ENCODE measurements at places on chromosomes 13 and 19.

DNA sequence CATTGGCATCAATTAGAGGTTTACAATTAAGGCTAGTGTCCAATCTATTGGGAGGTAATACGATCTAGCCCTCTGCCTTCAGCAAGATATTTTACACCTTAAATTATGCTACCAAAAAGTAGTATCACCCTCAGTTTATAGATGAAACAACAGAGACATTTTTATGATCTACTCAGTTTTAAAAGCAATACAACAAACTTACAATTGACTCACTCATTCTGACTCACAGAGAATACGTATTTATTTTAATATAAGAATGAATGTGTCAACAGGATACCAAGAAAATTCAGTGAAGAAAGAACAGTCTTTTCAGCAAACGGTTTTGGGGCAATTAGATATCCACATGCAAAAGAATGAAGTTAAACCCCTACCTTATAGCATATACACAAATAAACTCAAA lies 32.5 kb upstream of the STARD13 start:
- DNase-seq, result no peak

GRCh38 chr13:24861617-24862362 lies 97.8 kb downstream of the RNF17 start:
- DNase-seq, result no peak

GRCh38 chr13:42039457-42039945 lies 8.9 kb upstream of the DGKH start:
- DNase-seq, result no peak

DNA sequence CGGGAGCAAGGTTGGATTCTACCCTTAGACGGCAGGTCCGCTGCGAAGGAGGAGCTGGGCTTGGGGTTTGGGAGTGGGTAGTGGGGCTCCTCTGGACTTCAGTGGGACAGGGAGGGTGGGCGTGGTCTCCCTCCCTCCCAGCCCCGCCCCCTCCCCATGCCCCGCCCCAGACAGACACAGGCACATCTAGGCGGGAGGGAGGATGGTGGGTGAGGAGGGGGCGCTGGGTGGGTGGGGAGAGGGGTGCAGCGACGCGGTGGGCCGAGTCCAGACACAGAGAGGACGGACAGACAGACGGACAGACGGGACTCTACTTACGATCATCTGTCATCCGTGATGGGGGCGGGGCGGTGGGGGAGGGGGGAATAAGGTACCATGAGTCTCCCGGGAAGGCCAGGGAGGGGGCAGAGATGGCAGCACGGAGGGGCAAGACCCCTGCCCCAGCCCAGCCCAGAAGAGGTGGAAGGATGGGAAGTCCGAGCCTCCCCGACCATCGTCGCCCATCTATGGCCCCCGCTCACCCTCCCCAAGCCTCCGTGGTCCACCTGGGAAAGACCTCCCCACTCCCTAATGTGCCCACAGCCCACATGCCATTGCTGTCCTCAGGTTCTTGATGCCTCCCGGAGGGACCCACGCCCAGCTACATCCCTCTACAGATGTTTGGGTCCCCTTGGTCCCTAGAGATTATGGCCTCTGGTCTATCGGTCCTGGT lies 64.8 kb downstream of the UNC13A start:
- DNase-seq, result no peak

DNA sequence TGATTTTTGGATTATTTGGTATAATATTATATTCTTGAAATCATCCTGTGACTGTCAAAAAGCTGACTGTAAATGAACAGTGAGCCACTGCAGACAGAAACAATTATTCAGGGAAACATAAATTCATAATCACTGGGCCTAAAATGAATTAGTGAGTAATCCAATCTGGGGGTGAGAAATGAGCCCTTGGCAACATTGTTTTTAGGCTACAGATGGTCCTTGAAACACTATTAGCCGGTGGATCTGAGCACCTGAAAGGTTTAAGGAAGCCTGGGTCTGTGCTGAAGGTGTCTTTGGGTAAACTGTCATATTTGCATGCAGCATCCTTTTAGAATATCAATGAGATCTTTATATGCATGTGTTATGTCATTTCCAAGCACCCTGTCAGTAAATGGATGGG lies 290.7 kb downstream of the ATP8A2 start:
- DNase-seq, result no peak
